Activated CD4-positive, alpha-beta memory T cell treated with anti-CD3 and anti-CD28 coated beads, Interleukin-2, amount 10 ng/mL, durations not matched to agents 7 days and 5 days (primary cell): ENCODE measurements at places on chromosomes 4 and X. TPM values are rescaled to one million over a fixed set of nuclear protein-coding genes. Genes with fewer than 3 reads are reported as not detected.

TMEM156 gene
- 28.2 TPM for total RNA-seq

HPGDS gene
- 1.5 TPM for total RNA-seq

SEL1L3 gene
- 88.3 TPM for total RNA-seq

GLUD2 gene
- 0.60 TPM for total RNA-seq

SYTL4 gene
- not detected for total RNA-seq

GPR143 gene
- not detected for total RNA-seq

C4orf50 gene
- 1.0 TPM for total RNA-seq

SH2D1A gene
- 61.2 TPM for total RNA-seq

GYPB gene
- not detected for total RNA-seq

TRMT2B gene
- 21.1 TPM for total RNA-seq

TLR7 gene
- not detected for total RNA-seq

TMEM255A gene
- total RNA-seq, result not detected

CENPE gene
- total RNA-seq, result 52.4 TPM

BTK gene
- 0.10 TPM for total RNA-seq

FHDC1 gene
- 0.05 TPM for total RNA-seq

FATE1 gene
- not detected for total RNA-seq

NXF2 gene
- total RNA-seq, result not detected

SRPX gene
- 0.25 TPM for total RNA-seq

KLHL4 gene
- 0.05 TPM for total RNA-seq

CTAG2 gene
- not detected for total RNA-seq

PLS3 gene
- total RNA-seq, result 0.63 TPM

PABPC1L2B gene
- total RNA-seq, result not detected

TLR2 gene
- 1.3 TPM for total RNA-seq

FAT1 gene
- 0.03 TPM for total RNA-seq

AMELX gene
- total RNA-seq, result not detected

SOD3 gene
- not detected for total RNA-seq

PGAM4 gene
- total RNA-seq, result 0.43 TPM

AMBN gene
- total RNA-seq, result not detected

SRPK3 gene
- not detected for total RNA-seq

WNK3 gene
- 0.50 TPM for total RNA-seq

CENPI gene
- 25.9 TPM for total RNA-seq

XAGE3 gene
- not detected for total RNA-seq

PRSS48 gene
- total RNA-seq, result not detected

CSAG2 gene
- total RNA-seq, result 1.3 TPM

NAA15 gene
- 52.5 TPM for total RNA-seq

IL3RA gene
- total RNA-seq, result 35.4 TPM

GAGE12J gene
- total RNA-seq, result not detected

FRG2 gene
- total RNA-seq, result not detected

PPP4R3C gene
- not detected for total RNA-seq

SPANXB1 gene
- total RNA-seq, result not detected

PPEF1 gene
- not detected for total RNA-seq

MAGEA10 gene
- total RNA-seq, result not detected

TREX2 gene
- total RNA-seq, result 1.8 TPM

LGI2 gene
- not detected for total RNA-seq
